ENCODE measurements at places on chromosomes 2 and 18.

GRCh38 chr2:191478799-191479679, 198.9 kb upstream of the NABP1 start:
- DNase-seq: no peak

DNA sequence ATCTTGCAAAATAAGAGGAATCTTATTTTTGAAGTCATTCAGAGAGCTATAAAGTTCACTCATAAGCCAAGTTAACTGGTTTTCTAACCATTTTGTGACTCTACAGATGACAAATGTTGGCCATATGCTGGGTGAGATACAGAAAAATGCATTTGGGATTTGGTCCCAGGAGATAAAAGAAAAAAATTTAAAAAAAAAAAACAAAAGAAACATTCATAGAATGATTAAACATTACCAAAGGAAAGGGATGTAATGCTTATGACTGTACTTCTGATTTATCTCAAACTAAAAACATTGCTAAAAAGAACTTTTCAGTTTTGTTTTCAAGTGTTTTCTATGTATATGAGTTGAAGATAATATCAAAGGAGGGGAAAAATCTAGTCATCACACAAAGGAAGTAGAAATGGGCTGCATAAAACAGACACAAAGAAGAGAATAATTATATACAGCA, 43.1 kb downstream of the PELI1 start:
- DNase-seq: no peak

GRCh38 chr2:231557571-231558217, 27.4 kb upstream of the NMUR1 start:
- DNase-seq: no peak

GRCh38 chr18:43581936-43582519, 304.7 kb upstream of the SYT4 start:
- no peak for DNase-seq

GRCh38 chr2:187985195-187985594, 306.5 kb upstream of the GULP1 start:
- DNase-seq: no peak

DNA sequence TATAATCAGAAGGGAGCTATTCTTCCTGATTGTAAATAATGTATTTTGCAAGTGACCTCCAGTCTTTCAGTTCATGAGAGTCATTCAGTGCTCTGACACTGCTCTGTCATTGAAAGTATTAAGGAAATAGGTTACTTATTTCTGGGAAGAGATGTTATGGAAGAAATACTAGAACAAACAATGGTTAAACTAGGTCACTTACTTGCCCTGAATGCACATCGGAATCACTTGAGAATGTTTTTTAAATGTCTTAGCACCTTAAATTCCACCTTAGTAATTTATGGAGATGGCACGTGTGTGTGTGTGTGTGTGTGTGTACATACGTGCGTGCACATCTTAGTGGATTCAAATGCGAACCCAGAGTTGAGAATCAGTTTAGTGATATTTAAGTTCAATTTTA, 126.6 kb upstream of the KCNH7 start:
- DNase-seq: no peak
